8988T (cell line): ENCODE measurements at places on chromosomes 6 and 20.
A peak's percentile ranks its signal among the peaks of the same experiment; 100 is the strongest.

DNA sequence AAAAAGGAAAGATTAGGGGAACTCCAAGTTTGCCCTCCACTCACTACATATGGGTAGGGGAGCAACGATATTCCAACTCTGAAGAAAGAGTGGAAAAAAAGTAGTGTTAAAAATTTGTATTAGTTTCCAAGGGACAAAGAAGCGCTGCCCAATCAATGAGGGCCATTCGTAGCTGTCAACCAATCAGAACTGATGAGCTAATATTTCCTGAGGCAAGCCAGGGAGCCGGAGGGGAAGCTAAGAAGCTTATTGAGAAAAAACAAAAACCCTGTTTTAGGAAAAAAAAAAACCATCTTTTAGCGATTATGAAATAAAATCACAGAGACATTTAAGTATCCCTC is 59.5 kb downstream of the TRIM38 start:
- no peak for DNase-seq

DNA sequence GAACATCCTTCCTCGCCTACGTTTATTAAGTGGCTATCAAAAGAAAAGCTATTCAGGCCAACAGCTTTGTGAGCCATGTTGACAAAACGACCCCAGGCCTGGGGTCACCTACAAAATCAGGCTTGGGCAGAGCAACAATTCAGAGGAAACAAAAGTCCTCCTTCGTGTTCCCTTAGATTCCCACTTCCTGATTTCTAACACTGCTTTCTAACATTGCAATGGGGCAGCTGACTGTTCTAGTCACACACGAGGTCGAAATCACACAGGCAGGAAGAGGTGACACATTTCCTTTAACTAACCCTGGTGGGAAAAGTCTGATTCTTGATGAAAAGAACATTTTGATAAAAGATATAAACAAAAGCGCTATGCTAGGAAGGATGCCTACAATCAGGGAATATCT is 31.9 kb downstream of the WDR27 start:
- no peak for DNase-seq

- no peak for DNase-seq
These were observed 3.8 kb upstream of the TUBB1 start for GRCh38 chr20:59015411-59015810.

DNA sequence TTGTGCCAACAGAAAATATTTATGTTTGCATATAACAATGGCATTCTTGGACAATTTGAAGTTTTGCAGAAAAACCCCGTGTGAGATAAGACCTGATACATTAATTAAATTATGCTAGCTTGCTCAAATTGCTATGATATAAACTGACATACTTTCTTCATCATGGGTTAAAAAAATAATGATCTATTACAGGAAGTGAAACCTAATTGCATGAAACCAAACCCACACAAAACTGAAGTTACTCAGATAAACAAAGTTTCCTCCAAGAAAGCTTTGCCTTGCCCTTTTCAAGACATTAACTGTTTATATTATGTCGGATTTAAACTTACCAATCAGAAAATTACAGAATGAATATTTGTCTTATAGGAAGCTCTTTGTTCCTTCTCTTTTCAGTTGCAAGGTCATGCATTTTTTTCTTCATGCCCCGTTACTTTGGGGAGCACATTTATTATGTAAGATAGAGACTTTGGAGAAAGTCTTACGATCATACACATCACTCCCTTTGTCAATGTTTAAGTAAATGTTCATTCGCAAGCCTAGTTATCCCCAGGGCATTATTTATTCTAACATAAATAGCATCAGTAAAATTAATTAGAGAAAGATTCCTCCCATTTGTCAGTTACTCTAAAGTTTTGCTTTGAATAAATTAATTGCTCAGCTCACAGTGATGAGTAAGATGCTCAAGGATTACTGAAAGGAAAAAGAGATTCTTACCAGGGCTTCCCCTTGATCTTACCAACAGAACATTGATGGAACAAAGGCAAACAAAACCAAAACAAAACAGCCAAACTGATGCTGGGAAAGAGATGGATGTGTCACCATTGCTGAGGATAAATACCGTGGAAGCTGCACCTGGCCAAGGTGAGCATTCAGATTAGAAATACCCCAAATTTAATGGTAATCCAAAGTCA is 14.8 kb upstream of the TMEM244 start:
- DNase-seq, result no peak

DNA sequence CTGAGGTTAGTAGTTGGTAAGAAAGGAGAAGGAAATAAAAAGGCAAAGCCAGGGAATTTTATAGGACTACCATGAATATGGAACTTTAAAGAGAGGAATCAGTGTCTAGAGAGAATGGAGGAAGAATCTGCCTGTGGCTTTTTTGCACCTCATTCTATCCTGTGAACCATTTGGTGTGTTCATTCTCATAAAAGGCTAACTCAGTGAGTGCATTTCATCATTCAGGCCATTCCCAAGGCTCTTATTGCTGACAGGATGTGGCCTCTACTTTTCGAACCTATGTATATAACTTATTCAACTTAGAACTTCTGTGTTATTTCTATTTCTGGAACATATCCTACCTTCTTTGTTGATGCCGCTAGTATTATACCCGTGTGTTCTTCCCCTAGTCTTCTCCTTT is 27.1 kb downstream of the HSF2 start:
- DNase-seq, result no peak

DNA sequence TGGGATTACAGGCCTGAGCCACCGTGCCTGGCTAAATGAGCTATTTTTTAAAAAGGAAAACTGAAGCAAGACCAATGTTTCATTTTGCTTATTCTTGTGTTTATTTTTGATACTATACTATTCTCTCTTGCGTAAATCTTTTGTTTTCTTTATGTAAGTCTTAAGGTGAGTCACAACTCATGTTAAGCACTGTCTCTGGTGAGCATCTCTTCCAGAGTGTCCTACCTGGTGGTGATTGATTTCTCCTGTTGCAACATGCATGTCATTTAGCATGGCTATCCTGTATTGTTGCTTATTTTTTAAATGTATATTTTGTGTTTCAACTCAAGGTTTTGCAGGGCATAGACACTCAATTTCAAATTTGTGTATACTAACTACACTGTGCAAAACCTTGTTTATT is 336.0 kb downstream of the RFPL4B start:
- no peak for DNase-seq

GRCh38 chr6:136501514-136501913 is 48.7 kb downstream of the MAP7 start:
- DNase-seq, result no peak

GRCh38 chr6:137430954-137431353 is 63.2 kb downstream of the OLIG3 start:
- no peak for DNase-seq

- no peak for DNase-seq
These were observed 68.8 kb upstream of the LTV1 start for GRCh38 chr6:143774347-143774746.

DNA sequence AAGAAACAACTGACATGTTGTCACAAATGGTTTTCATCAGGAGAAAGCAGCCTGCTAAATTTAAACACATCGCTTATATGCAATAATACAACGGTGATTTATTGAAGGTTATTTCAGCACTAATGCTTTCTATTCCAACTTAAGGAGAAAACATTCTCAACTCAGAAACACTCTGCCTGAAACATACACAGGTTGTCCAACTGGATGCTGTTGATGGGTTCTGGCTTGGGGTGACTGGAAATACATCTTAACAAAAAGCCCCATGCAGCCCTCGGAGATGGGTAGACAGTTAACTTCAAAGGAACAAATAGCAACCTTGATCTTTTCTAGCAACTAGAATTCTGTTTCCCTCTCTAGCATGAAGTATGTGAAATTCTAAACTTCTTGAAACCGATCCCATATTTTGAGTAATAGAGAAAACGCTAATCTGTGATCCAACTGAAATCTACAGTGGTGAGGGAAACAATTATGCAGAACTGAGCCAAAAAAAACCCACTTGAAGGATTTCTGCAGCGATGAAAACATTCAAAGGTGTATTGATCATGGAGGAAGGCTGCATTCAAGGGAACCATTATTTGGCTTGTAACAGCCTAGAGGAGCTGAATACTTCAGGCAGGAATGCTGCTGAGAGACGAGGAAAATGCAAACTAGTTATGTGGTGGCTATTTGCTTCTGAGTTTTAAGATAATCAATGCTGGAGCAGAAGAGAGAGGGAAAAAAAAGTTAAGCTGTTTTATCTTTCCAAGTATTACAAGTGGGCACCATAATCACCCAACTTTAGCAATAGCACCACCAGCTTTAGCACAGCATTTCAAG is 6.9 kb downstream of the ZMYND8 start:
- DNase-seq, result no peak

GRCh38 chr6:16396497-16397319 is 158.3 kb downstream of the GMPR start:
- DNase-seq, result no peak

DNA sequence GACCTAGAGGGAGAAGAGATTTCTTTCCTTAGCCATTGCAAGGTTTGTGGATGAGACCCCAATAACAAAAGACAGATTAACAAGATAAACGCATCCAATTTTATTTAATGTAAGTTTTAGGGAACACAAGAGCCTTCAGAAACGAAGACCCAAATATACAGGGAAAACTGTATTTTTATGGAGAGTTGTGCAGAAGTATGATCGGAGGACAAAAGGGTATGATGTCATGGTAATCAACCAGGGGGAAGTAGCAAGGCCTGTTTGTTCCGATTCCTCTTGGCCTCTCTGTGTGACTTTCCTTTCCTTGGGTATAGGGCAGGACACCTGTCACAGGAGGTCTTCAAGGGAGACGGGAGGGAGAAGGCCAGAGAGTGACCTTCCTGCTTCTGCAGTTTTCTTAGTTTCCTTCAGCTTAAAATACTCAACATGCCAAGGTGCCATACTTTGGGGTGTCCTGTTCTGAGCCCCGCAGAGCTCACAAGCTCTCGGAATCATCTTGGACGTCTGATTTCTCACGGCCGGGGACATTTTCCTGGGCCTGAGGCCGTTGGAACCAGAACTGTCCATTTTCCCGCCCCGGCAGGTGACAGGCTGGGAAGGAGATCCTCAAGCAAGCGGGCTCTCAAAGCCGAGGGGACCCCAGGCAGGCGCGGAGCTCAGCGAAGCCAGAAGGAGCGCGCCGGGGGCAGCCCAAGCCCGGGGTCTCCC is 21.7 kb downstream of the TMC2 start:
- DNase-seq, result no peak

GRCh38 chr6:167565884-167566599 is 241.2 kb downstream of the TTLL2 start:
- no peak for DNase-seq

DNA sequence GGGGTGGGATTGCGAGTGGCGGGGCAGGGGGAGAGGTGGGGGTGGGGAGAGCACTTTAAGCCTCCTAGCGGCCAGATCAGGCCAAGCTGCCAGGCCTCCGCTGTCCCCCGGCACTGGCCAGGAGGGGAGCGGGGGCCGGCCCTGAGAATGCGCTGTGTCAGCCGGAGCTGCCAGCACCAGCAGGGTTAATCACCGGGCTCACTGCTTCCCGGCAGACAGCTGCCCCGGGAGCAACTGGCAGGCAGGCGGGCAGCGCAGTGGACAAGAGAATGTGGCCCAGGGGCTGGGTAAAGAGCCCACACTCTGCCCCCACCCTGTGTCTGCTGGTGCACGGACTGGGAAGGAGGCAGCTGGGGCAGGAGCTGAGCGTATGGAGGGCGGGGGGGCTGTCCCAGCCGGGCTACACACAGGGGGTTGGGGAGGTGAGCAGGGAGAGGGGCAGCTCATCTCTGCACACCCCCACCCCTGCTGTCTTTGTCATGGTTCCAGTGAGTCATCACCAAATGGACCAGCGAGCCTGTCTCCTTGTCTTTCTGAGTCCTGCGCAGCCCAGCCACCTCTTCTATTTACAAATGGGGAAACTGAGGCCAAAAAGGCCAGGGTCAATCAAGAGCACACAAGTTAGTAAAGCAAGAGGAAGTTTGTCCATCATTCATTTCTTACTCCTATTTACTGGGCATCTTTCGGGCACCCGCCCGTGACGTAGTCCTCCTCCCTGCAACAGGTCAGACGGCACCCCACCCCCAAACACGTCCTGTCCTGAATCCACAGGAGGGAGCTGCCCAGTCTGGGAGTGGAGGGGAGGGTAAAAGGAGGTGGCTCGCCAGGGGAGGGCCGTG is 2.1 kb upstream of the LAMA5 start:
- DNase-seq, result peak; percentile 92

DNA sequence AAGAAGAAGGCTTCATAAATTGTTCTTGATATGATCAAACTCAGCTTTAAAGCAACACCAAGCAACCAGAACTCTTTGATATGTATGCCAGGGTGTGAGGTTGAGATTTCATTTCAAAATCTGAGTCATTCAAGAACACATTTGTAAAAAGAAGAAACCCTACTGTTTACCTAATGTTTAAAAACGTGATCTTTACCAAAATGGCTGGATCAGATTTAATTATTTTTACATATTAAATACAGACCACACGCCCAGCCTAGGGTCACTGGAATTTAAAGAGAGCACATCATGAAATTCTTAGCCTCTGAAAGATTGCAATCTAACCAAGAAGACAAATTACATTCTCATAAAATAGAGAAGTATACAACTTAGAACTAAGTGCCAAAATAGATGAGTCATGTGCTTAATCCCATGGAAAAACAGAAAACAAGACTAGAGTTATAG is 206.8 kb upstream of the SMLR1 start:
- no peak for DNase-seq

GRCh38 chr6:89669002-89669401 is 30.5 kb upstream of the LYRM2 start:
- DNase-seq, result no peak

DNA sequence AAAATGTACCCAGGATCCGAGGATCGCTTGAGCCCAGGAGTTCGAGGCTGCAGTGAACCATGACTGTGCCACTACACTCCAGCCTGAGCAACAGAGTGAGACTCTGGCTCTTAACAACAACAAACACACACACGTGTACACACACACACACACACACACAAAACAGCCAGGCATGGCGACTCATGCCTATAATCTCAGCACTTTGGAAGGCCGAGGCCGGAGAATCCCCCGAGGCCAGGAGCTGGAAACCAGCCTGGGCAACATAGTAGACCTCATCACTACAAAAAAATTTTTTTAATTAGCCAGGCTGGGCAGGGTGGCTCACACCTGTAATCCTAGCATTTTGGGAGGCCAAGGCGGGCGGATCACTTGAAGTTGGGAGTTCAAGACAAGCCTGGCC is 23.3 kb upstream of the ARFGEF2 start:
- DNase-seq, result no peak

GRCh38 chr6:119301429-119301828 is 48.1 kb downstream of the MAN1A1 start:
- no peak for DNase-seq

- DNase-seq, result no peak
These were observed 17.5 kb downstream of the GSTA2 start for GRCh38 chr6:52745764-52746201.

DNA sequence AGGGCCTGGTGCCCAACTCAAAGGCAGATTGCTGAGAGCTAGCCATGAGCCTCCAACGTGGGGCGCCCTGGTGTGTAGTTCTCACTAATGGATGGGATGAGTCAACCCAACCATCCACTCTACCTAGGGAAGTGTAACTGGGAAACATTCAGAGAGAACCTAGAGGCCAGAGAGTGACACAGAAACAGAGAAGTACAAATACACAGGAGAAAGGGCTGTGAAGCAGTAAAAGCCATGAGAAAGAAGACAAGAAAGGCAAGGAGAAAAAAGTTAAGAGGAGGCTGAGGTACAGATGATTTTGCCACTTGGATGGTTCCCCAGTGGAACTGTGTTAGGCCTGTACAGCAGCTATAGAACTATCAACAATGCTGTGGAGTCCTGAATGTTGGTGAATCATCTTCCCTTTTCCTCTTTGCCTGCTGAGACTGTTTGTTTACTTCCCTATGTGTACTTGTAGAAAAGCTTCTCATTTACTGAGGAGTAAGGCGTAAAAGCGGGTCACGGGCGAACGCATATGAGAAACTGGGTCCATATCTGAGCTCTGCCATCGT is 39.0 kb downstream of the MAN1A1 start:
- DNase-seq, result no peak
